ENCODE measurements at places on chromosomes 3 and 15. TPM values are rescaled to one million over a fixed set of nuclear protein-coding genes. Genes with fewer than 3 reads are reported as not detected.
A peak's percentile ranks its signal among the peaks of the same experiment; 100 is the strongest.

GRCh38 chr3:4752201-4753072 is 226.8 kb upstream of the BHLHE40 start:
- peak; percentile 21 for DNase-seq

GRCh38 chr15:71254491-71254890 is 139.2 kb downstream of the THSD4 start:
- no peak for DNase-seq

The PPP4R2 gene
- 41.1 TPM for total RNA-seq

DNA sequence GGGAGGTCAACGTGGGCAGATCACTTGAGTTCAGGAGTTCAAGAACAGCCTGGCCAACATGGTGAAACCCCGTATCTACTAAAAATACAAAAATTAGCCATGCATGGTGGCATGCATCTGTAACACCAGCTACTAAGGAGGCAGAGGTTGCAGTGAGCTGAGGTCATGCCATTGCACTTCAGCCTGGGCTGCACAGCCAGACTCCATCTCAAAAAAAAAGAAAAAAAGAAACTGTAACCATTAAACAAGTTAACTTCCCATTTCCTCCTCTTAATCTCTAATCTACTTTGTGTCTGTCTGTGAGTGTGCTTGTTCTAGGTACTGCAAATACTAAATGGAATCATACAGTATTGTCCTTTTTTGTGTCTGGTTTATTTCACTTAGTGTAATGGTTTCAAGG is 2.7 kb downstream of the RBM6 start:
- DNase-seq, result no peak

DNA sequence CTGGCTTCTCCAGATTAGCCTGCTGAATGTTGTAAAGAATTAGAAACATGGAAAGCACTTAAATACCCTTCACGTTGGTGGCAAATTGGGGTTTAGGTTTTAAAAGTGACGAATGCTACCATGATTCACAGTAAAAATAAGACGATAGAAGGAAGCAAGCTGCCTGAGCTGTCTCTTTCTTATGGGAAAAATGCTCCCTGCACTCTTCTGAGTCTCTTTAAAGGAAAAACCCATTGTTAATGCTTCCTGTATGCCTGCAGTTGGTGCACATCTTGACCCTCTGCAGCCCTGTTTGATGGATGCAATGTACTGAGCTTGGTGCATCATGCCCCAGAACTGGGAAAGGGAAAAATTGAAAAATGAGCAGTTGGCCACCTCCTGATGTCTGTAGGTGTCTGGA is 258.6 kb upstream of the RASGRP1 start:
- DNase-seq, result no peak

- no peak for DNase-seq
These were observed 66.8 kb upstream of the RASGRP1 start for GRCh38 chr15:38631119-38632075.

GRCh38 chr3:132509096-132509495 is 88.0 kb upstream of the ACKR4 start:
- peak; percentile 70 for DNase-seq

The GREM1 gene
- total RNA-seq, result 935 TPM

DNA sequence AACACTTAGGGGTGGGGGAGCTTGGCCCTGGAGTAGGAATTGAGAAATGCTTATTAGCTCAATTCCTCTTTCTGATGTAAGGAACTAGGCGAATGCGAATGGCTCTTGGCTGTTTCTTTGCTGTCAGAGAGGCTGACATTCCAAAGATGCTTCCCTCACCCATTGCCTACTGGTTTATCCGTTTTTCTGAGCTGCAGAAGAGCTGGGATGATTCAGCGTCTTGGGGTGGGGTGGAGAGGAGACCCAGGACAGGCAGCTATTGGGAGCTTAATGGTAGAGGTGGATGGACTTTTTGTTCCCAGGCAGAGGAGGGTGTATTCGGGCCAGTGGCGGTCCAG is 9.8 kb downstream of the PLEKHO2 start:
- DNase-seq, result peak; percentile 90

The TGM4 gene
- not detected for total RNA-seq

DNA sequence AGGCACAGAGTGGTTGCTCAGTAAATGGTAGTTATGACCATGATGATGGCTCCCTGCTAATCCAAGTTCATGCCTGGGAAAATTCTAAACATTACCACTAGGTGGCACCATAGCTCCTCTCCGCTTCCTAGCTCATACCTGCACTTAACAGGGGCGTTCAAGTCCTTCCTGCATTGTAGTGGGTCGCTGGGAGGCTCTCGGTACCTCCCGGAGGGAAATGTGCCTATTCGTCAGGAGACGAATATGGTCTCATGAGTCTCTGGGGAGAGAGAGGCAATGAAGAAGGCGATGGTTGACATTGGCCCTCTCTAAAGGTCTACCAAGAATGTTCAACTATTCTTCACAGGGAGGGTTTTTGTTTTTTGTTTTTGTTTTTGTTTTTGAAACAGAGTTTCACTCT is 10.9 kb downstream of the MESP1 start:
- peak; percentile 61 for DNase-seq

- no peak for DNase-seq
These were observed 177.8 kb upstream of the GAP43 start for GRCh38 chr3:115445559-115445958.

GRCh38 chr3:110243081-110243480 is 828.5 kb upstream of the NECTIN3 start:
- DNase-seq, result peak; percentile 49

The GHSR gene
- not detected for total RNA-seq

DNA sequence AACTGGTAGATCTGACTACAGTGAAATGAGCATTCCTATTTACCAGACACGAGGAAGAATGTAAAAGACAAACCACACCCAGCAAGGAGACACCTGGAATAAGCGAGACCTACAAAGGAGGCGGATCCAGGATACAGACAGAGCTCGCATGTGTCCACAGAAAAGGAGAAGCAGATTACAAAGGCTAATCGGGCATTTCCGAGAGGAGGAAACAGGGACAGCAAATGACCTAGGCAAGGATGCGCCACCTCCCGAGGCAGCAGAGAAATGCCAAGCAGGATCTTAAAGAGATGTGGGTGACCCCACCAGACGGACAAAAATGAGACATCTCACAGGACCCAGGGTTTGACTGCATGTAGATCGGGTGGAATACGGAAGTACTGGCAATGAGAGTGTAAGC is 63.2 kb upstream of the IQSEC1 start:
- no peak for DNase-seq

DNA sequence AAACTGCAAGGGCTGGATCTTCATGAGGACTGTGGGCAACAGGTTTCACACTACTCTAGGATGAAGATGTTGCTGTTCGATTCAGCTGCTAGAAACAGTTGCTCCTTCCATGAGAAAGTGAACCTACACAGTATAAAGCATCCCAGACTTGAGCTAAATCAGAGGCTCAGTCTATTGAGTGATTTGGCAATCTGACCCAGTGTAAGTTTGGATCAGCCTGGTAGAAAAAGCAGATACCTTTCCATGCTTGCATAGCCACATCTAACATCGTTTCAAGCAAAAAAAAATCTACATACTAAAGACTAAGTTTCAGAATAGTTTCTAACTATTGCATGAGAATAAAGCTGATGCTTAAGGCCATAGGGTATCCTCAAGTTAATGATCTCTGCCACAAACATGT is 4.6 kb downstream of the UQCC5 start:
- DNase-seq, result no peak

DNA sequence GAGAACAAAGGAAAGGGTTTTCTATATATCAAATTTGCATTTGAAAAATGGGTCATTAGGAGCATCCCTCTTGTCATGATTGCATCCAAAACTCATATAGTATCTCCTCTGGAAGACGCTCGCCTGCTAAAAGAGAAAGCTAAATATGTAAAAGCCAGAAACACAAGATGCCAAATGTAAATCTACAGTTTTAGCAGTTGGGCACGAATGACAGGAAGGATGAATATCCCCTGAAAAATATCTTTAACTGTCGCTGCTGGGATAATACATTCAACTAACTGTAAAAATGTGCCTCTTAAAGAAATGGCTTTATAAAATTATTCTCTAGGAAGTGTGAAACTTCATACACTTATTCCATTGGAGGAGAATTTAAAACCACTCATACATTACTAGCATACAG is 101.7 kb downstream of the DCLK3 start:
- no peak for DNase-seq

- no peak for DNase-seq
These were observed 33.6 kb downstream of the DMXL2 start for GRCh38 chr15:51588966-51589365.

The CAND2 gene
- total RNA-seq, result 0.43 TPM

- DNase-seq, result peak; percentile 9
These were observed 2.9 kb downstream of the POLQ start for GRCh38 chr3:121542924-121543323.

The GOLGA8M gene
- total RNA-seq, result not detected

GRCh38 chr3:10205451-10206165 is 40.9 kb downstream of the IRAK2 start:
- peak; percentile 97 for DNase-seq

DNA sequence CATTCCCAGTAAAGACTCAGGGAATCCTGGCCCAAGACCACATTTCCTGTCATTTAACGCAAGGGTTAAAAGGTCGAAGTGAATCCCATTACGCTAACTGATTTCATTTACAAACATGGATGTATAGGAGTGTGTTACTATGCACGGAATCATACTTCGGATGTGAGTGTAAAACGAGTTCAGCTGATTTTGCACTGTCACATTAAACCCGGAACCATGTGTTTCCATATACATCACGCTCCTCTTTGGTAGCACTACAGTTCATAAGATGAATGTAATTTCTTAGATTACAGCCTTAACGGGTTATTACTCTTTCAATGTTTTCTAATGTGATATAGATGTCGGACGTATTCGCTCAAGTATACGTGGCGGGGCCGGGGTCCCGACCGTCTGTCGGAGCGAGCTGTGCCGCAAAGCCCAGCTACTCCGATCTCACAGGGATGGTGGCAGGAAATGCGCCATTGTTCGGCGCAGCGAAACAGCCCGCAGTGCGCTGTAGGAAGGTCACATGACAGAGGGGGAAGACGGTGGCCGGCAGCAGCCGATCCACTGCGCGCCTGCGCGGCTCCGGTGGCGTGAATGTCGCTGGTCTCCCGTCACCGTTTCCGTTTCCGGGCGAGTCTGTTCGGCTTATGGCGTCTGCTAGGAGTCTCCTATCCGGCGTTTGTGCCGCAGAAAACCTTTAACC is 97.3 kb downstream of the NPAP1 start:
- peak; percentile 86 for DNase-seq

The TMEM207 gene
- total RNA-seq, result not detected

The CYP8B1 gene
- total RNA-seq, result not detected

The PARP6 gene
- 24.7 TPM for total RNA-seq

The MON1A gene
- total RNA-seq, result 16.7 TPM

GRCh38 chr3:157122116-157122515 is 37.8 kb downstream of the CCNL1 start:
- peak; percentile 76 for DNase-seq

DNA sequence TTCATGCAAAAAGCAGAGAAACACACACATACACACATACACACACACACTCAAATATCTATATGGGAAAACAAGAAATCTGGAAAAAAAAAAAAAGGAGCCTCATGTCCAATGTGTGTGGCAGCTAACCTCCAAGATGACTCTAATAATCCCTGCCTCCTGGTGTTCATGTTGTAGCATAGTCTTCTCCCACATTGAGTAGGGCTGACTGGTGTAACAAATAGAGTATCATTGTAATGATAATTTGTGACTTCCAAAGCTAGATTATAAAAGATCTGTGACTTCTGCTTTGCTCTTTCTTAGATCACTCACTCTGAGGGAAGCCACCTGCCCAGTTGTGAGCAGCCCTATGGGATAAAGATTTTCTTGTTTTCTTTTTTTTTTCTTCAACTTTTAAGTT is 130.9 kb upstream of the TNIK start:
- DNase-seq, result no peak

The ENTPD3 gene
- total RNA-seq, result not detected

DNA sequence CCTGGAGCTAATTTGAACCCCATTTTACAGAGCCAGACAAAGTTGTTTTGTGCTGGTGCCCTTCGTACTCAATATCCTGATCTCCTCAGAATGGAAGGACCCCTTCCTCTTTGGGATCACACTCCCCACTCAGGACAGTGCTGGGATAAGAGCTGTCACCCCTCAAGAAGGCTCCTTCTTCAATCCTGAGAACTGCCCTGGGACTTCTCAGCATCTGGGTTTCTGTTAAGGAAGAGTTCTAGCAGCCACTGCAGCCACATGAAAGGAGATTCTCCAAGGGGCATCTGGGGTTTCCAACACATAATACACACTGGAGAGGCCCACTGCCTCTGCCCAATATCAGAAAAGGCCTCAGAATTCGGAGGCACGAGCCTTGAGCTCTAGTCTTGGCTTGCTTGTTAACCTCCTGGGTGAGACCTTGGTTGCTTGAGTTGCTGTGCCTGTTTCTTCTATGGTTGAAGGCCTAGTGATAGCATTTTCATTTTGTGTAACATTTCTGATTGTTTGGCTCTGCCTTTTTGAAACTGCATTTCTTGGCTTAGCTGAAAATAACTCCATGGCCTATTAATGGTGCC is 78.8 kb upstream of the NMNAT3 start:
- DNase-seq, result no peak

DNA sequence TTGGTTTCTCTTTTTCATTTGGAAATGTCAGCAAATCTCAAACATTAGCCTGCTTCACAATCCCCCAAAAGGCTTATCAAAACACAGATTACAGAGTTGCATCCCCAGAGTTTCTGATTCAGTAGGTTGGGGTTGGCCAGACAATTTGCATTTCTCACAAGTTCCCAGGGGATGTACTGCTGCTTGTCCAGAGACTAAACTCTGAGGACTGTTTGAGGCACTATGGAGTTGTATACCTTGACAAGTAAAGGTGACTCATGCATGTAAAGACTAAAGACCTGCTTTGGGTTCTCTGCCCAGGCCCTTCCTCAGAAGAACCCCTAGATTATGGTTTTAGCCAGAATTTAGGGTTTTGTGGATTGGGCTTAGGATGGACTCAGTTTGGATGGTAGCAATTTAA is 151.1 kb upstream of the ARHGEF26 start:
- DNase-seq, result no peak

- peak; percentile 80 for DNase-seq
These were observed 374.3 kb upstream of the TGFBR2 start for GRCh38 chr3:30232142-30232541.

DNA sequence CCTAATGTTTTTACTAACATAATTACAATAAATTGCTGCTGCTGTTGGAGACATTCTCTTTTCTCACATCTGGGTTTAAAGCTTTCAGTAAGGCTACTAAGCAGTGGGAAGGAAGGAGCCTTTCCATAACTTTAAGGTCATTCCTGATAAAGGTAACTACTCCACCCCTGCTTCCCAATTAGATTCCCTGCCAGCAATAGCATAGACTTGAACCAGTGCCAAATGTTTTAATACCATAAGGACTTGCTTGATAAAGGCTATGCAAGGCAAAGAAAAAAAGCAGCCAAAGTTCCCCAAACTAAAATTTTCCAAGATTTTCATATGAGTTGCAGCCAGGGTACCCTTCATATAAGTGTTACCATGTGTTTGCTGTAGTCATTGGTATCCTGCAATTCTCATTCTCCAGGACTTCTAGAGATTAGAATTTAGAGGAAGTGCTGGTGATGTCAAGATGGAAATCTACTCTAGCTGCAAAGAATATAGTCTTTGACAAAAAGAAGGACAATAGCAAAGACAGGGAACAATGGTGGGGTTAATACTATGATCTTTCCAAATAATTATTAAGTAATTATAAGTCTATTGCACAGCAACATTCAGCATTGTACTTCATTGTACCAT is 106.1 kb downstream of the FILIP1L start:
- no peak for DNase-seq

- no peak for DNase-seq
These were observed 142.5 kb upstream of the UBE2E1 start for GRCh38 chr3:23663246-23663645.

GRCh38 chr3:152331018-152331541 is 62.4 kb downstream of the MBNL1 start:
- peak; percentile 92 for DNase-seq

All from GM23248 (cell line).